ENCODE measurements at places on chromosomes 2 and 18.

DNA sequence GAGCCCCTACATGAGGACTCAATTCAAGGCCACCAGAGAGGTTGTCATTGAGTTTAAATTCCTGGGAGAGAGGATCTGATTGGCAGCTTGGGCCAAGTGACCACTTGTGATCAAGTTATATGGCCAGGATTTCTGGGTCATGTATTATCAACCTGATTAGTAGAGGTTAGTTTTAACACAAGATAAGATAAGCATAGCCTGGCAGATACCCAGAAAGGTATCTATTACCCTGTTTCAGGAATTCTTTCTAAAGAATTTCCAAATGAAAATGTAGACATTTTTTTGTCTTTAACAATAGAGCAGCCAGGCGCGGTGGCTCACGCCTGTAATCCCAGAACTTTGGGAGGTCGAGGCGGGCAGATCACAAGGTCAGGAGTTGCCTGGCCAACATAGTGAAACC, 50.5 kb downstream of the BABAM2 start:
- no peak for DNase-seq

DNA sequence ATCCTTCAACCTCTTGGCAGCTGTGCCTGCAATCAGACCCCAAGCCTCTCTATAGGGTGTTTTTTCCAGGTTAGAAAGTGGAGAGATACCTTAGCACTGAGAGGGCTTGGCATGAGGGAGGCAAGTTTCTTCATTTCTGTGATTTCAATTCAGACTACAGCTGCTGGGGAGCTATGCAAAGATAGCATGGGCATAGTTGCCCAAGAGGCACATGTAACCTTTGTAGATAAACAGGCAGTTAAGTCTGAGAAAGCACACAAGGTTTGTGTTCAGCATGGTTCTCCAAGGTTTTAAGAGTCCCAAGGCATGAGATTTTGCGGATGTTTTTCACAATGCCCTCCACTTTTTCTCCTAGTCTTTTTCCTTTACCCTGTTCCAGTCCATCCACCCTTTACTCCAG, 385.0 kb upstream of the ETAA1 start:
- DNase-seq, result no peak

- DNase-seq, result no peak
Observed at GRCh38 chr2:134119117-134119712, 134.7 kb upstream of the MGAT5 start.

DNA sequence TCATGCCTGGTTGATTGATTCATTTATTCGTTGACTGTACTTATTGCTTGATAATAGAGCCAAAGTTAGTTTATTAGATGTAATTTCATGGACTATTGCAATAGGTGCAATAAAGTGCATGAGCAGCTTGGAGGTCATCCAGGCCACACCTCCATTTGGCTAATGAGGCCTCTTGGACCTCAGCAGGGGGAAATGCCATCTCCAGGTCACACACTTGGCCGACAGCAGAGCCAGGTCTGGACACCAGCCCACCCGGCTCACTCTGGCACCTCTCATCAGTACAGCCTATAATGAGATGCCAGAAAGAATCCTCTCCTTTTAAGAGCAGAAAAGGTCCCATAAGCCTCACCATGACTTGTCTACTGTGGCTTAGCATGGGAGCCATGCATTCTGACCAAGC, 71.2 kb upstream of the AFF3 start:
- no peak for DNase-seq

- no peak for DNase-seq
Observed at GRCh38 chr2:122519366-122519765, 763.9 kb downstream of the TSN start.

DNA sequence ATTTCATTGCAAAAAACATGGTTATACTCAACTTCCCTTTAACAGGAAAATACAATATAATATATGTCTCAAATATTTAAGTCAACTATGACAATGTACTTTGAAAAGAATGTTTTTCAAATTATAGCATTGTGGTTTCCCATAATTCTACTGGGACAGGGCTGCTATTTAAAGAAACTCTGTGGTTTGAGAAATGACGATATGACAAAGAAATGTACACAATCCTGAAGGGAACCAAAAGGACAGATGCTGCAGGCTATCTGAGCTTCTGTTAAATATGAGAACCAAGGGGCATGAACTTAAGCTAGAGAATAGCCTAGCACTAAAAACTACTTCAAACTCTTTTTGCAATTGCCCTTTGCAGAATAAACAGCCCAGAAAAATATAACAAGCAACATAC, 415.9 kb downstream of the GRB14 start:
- no peak for DNase-seq

- DNase-seq, result no peak
Observed at GRCh38 chr2:212146416-212146815, 392.2 kb downstream of the ERBB4 start.

GRCh38 chr2:210617318-210617717, 60.9 kb downstream of the CPS1 start:
- no peak for DNase-seq

All from HCT116 (cell line).